ENCODE measurements at places on chromosomes 11 and 22. TPM values are rescaled to one million over a fixed set of nuclear protein-coding genes. Genes with fewer than 3 reads are reported as not detected.

The COPB1 gene
- 145 TPM for total RNA-seq

The LMO2 gene
- 2.6 TPM for total RNA-seq

The SEPTIN3 gene
- total RNA-seq = 0.35 TPM

The CSRP3 gene
- total RNA-seq = not detected

The SPA17 gene
- 9.1 TPM for total RNA-seq

The OR8D4 gene
- not detected for total RNA-seq

The DBX1 gene
- total RNA-seq = not detected

The BDNF gene
- 0.34 TPM for total RNA-seq

The RASGRP2 gene
- total RNA-seq = 0.68 TPM

The OR51V1 gene
- total RNA-seq = not detected

The CCDC116 gene
- not detected for total RNA-seq

The DYNC2H1 gene
- total RNA-seq = 20.0 TPM

The C11orf91 gene
- total RNA-seq = not detected

The MAPK8IP1 gene
- 10.0 TPM for total RNA-seq

The GAB4 gene
- total RNA-seq = not detected

The C22orf42 gene
- total RNA-seq = not detected

The SLC22A25 gene
- not detected for total RNA-seq

The MRGPRF gene
- total RNA-seq = 24.3 TPM

Data from pericardium fibroblast (primary cell).